Activated CD4-positive, CD25-positive, alpha-beta regulatory T cell treated with anti-CD3 and anti-CD28 coated beads, Interleukin-2, amount 50 U/mL, for 72 hours (primary cell): ENCODE measurements at places on chromosomes 3 and 15.

DNA sequence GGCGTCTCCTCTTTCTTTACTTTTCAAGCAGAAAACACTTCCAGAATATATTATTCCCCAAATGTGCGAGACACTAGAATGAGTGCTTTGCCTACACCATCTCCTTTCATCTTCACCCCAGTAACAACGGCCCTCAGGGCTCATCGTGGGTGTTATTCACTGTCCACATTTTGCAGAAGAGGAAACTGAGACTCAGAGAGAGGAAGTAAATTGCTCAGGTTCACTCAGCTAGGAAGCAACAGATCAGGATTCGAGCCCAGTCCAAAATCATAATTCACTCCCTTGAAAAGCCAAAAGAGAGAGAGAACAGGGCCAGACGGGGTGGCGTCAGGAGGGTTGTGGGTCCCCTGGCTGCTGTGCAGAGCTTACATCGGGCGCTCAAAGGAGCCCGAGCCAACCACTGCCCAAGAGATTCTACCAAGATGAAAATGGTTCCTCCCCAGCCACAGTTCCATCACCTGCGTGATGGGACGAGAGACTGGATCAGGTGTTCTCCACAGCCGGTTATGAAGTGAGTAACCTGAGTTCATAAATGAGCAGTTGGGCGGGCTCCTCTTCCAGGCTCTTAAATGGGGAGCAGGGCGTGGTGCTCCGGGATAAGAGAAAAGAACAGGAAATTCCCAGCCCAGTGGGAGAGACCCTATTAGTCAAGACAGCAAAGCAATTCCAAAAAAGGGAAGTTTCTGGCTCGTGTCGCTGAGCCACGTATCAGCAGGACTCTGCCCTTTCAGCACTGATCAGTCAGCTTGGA lies 48.6 kb upstream of the FLNB start:
- no peak for DNase-seq

- DNase-seq = no peak
These were observed 47.8 kb downstream of the SLC30A4 start for GRCh38 chr15:45474799-45475198.

GRCh38 chr15:43067717-43068461 lies 37.9 kb downstream of the UBR1 start:
- DNase-seq = no peak

GRCh38 chr3:146314871-146315270 lies 64.0 kb upstream of the PLSCR4 start:
- no peak for DNase-seq

- DNase-seq = no peak
These were observed 14.1 kb downstream of the MDFIC2 start for GRCh38 chr3:70298385-70298784.

DNA sequence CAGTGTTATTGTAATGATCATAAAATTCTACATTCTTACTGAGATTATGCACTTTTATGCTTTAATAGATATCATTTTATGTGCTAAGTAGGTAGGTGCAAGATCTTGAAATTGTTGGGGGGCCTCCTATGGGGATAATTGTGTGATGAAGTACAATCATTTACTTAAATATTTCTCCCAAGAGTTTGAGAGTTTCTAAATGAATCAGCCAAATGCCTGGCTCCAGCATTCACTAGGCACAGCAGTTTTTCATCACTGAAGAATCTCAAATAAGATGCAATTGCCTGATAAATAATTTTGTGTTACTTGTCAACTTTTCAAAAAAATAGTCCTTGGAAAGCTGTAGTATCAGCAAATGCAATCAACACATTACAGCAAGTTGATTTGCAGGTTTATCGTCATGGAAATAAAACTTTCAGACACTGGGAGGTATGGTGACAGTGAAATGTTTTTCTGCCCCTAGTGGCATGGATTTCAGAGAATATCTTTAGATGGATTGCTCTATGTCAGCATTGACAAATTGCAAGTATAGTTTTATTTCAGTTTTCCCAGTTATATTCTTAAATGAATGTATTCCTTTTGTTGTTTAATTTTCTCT lies 167.1 kb downstream of the NEK11 start:
- no peak for DNase-seq

DNA sequence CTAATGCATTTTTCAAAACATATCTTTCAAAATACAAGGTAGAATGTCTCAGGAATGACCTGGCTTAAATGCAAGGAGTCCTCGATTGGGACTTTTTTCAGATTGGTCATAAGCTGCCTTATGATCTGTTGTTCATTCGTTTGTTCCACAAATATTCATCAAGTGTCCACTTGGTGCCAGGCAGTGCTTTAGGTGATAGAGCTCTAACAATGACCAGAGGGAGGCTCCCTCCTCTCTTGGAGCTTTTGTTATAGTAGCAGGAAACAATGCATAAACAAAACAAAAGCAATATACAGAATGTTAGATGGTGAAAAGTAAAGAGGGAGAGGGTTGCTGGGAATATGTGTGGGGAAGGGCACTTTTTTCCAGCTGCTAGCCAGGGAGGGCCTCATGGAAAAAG lies 156.1 kb downstream of the MCTP2 start:
- no peak for DNase-seq

GRCh38 chr3:149251186-149251585 lies 29.6 kb upstream of the CP start:
- DNase-seq = no peak

DNA sequence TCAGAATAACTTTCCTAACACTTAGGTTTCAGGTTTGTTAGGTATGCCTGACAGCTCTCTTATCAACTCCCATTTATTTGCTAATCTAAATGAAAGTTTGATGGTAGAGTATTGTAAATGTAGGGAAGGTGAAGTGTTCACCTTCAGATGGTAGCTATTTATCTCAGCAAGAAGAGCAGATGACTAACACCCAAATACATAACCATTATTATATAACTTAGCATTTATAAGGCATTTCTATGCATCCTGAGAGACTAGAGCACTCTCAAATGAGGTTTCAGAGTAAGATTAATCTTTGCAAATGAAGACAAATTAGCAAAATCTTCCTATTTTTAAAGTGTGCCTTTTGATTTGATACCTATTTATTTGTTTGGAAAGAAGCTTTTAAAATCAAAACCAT lies 143.8 kb downstream of the IGF1R start:
- DNase-seq = no peak
